ENCODE measurements at places on chromosomes 7 and 10.

DNA sequence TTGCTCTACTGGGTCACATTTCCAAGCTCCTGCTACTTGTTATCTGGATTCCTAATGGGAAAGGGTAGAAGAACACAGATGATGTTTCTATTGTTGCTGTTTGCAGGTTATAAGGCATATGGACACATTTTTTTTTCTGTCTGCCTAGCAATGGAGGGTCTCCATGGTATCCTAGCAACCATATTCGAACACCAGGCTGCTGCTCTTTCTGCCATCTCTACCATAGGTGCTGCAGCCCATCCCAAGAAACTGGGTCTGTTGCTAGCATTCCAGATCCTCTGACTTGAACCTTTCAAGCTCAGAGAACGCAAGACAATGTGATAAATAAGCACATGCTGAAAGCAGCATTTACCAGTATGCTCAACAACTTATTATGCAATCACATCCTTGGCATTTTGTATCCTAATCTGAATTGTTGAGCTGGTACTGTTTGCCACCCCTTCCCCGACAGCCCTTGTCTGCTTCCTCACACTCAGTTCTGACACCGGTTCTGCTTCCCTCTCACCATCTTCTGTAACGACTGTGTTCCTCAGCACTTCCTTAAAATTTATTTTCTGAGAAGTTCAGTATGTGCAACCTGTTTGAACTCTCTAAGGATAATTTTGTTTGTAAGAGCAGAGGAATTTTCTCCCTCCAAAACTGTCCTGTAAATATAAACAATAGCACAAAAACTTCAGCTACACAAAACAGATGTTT is 6.2 kb downstream of the PRKG1 start:
- no peaks in the 10 kb centered on the region for H3K4me1 ChIP-seq
- peaks cover 4% of the 10 kb centered on the region for H3K27me3 ChIP-seq
- H3K36me3 ChIP-seq, result no peaks in the 10 kb centered on the region
- no peak overlapping the region for H3K27ac ChIP-seq

DNA sequence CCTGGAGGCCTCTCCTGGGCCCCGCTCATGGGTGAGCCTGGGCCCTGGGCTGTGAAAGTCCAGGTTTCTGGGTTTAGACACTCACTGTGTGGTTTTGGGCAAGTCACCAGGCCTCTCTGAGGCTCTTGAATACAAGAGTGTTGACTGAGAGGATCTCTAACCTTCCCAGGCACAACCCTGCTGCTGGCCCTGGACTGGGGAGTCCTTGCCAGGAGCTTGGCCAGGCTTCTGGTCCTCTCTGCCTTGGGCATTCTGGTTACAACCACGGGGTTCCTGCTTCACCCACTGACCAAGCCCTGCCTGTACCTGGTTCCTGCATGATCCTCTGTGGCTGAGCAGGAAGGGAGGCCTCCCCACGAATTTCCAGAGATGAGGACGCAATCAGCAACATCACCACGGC is 63.6 kb upstream of the COL13A1 start:
- no peak overlapping the region for H3K4me3 ChIP-seq
- H3K4me1 ChIP-seq, result peaks cover 4% of the 10 kb centered on the region
- H3K27me3 ChIP-seq, result no peaks in the 10 kb centered on the region
- DNase-seq, result no peak

GRCh38 chr10:89853781-89854191 is 152.4 kb downstream of the KIF20B start:
- no peaks in the 10 kb centered on the region for H3K36me3 ChIP-seq
- H3K27me3 ChIP-seq, result no peaks in the 10 kb centered on the region
- no peak for DNase-seq
- H3K4me3 ChIP-seq, result no peak overlapping the region
- H3K27ac ChIP-seq, result no peak overlapping the region

DNA sequence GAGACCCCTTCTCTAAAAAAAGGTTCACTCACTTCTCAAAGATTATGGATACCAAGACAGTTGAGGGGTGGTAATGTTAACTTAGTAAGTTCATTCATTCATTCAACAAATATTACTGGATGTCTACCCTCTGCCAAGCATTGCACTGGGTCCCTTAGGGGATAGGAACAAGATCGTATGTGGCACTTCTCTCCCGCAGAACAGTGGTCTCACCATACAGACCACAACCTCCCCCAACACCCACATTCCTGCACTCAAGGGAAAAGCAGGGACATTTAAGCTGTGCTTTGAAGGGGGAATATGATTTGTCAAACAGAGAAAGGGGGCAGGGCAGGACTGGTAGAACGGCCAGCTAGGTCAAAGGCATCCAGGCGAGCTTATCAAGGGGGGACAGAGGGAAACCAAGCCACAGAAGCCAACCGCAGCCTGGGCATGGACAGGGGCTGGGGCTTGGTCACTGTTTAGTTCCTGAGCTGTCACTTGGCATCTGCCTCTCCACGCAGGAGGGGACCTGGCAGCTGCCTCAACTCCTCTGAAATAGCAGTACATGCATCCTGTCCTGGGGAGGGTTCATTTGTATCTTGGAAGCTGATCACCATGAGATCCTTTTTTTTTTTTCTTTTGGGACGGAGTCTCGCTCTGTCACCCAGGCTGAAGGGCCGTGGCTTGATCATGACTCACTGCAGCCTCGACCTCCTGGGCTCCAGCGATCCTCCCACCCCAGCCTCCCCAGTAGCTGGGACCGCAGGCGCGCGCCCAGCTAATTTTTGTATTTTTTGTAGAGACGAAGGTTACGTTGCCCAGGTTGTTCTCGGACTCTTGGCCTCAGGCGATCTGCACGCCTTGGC is 949 bp upstream of the CLIP2 start:
- H3K4me1 ChIP-seq, result peaks cover 36% of the 10 kb centered on the region
- peak; percentile 91 for DNase-seq
- H3K4me3 ChIP-seq, result peak overlapping the region; percentile 46

- H3K4me1 ChIP-seq, result no peaks in the 10 kb centered on the region
- DNase-seq, result no peak
- no peak overlapping the region for H3K4me3 ChIP-seq
- no peaks in the 10 kb centered on the region for H3K27me3 ChIP-seq
- H3K36me3 ChIP-seq, result no peaks in the 10 kb centered on the region
These were observed 363.7 kb downstream of the DPP6 start for GRCh38 chr7:154415709-154416399.

- H3K4me3 ChIP-seq, result no peak overlapping the region
- no peak overlapping the region for H3K27ac ChIP-seq
- no peaks in the 10 kb centered on the region for H3K27me3 ChIP-seq
- no peaks in the 10 kb centered on the region for H3K36me3 ChIP-seq
- no peaks in the 10 kb centered on the region for H3K4me1 ChIP-seq
These were observed 72.1 kb downstream of the ARMC3 start for GRCh38 chr10:22999942-23000341.

DNA sequence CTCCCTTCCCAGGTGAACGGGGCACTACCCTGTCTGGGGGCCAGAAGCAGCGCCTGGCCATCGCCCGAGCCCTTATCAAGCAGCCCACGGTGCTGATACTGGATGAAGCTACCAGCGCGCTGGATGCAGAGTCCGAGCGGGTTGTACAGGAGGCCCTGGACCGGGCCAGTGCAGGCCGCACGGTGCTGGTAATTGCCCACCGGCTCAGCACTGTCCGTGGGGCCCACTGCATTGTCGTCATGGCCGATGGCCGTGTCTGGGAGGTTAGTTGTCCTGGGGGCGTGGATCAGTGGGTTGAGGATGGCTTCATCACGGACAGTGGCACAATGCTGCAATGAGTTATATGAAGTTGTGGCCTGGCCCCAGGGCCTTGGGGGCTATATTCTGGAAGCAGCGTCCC is 4.4 kb upstream of the ASIC3 start:
- H3K4me3 ChIP-seq, result no peak overlapping the region
- H3K27me3 ChIP-seq, result no peaks in the 10 kb centered on the region
- no peak for DNase-seq
- H3K27ac ChIP-seq, result no peak overlapping the region
- H3K36me3 ChIP-seq, result peaks cover 7% of the 10 kb centered on the region

DNA sequence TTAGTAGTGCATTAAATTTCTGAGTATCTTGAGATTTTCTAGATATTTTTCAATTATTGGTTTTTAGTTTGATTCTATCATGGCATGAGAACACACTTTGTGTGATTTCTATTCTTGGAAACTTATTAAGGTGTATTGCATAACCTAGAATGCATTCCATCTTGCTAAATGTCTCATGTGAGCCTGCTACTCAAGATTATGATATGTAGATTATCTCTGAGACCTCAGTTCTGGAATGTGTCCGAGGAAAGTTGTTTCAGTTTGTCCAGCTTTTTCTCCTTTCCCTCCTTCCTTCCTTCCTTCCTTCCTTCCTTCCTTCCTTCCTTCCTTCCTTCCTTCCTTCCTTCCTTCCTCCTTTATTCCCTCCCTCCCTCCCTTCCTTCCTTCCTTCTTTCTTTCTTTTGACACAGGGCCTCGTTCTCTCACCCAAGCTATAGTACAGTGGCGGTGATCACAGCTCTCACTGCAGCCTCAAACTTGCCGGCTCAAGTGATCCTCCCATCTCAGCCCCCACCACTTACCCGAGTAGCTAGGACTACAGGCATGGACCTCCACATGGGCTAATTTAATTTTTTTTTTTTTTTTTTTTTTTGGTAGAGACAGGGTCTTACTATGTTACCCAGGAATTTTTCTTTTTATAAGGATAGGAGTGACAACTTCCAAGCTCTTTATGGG is 7.6 kb downstream of the ITPRID1 start:
- H3K4me3 ChIP-seq, result no peak overlapping the region
- no peak for DNase-seq

DNA sequence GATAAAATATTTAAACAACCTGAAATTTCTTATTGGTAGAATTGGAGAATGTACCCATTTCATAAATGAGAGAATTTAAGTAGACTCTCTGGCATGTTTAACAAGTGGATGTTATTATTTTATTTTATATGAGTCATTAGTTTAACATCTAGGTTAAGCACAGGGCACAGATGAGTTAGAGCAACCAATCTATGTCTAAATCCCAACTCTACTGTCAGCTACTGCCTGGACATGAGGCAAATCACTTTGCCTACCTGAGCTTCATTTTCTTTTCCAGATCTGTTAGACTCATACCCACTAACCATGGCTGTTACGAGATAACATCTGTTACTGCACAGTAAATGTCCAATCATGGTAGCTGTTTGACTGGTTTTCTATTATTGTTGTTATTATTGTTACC is 251.1 kb downstream of the INHBA start:
- no peaks in the 10 kb centered on the region for H3K4me1 ChIP-seq
- H3K4me3 ChIP-seq, result no peak overlapping the region

- H3K4me1 ChIP-seq, result no peaks in the 10 kb centered on the region
- H3K27me3 ChIP-seq, result no peaks in the 10 kb centered on the region
- no peak overlapping the region for H3K27ac ChIP-seq
- H3K4me3 ChIP-seq, result no peak overlapping the region
These were observed 130.7 kb upstream of the TMEM72 start for GRCh38 chr10:44780426-44780825.

DNA sequence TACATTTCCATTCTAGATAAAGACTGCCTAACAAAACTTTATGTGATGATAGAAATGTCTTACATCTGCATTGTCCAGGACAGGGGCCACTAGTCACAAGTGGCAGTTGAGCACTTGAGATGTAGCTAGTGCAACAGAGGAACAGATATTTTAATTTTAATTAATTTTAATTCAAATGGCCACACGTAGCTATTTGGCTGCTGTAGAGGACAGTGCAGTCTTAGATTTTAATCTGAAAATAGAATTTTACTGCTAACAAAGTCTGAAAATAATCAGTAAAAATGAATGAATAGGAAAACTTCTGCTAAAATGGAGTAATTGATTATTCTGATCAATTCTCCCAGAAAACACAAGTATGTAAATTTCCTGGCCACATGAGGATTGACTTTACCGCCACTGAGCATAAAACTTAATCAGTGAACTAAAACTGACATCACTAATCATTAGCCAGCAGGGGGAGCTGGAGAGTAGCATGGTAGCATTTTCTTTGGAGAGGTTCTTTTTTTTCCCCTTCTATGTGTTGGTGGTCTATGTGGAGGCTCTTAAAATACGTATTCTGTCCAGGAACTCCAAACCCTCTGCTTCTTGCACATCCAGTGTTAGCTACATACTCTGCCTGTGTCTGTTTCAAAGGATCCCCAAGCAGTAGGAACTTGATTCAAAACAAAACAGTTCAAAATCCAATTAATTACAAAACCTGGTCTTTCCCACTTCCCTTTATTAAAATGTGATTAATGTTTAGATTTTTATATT is 52.1 kb downstream of the TSPAN12 start:
- no peak overlapping the region for H3K4me3 ChIP-seq
- peak; percentile 85 for DNase-seq
- H3K27ac ChIP-seq, result no peak overlapping the region
- H3K4me1 ChIP-seq, result no peaks in the 10 kb centered on the region
- H3K36me3 ChIP-seq, result no peaks in the 10 kb centered on the region

GRCh38 chr10:70508912-70509756 is 30.6 kb downstream of the PALD1 start:
- no peaks in the 10 kb centered on the region for H3K27me3 ChIP-seq
- no peak overlapping the region for H3K4me3 ChIP-seq
- H3K4me1 ChIP-seq, result peaks cover 4% of the 10 kb centered on the region
- DNase-seq, result peak; percentile 95

DNA sequence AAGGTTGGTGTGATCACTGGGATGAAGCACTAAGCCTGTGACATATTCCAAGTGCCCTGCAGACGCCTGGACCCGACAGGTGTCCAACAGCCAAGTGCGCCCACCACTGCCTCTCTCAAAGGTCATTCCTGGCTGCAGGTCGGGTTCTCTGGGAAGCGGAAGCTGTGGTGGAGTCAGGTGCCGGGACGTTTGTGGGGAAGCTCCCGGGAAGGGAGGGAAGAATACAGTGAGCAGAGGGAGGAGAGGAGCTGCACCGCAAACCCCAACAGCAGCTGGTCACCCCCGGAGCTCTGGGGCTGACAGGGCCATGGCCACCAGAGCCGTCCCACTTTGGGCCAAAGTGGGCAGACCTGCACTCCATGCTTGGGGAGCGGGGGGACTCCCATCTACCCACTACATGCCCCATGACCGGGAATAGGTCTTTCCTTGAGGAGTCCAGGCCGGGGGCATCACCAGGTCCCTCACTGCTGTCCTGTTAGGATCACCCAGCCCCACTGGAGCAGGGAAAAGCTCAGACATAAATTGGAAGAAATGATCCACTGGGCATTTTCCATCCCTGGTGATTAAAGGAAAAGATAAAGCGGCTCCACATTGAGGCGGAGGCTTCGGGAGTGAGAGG is 84.5 kb upstream of the PPP2R2D start:
- no peaks in the 10 kb centered on the region for H3K36me3 ChIP-seq
- peaks cover 4% of the 10 kb centered on the region for H3K27me3 ChIP-seq
- H3K27ac ChIP-seq, result no peak overlapping the region
- H3K4me1 ChIP-seq, result no peaks in the 10 kb centered on the region

GRCh38 chr7:151456276-151456675 is 16.3 kb upstream of the CRYGN start:
- H3K27me3 ChIP-seq, result no peaks in the 10 kb centered on the region
- DNase-seq, result no peak
- H3K4me1 ChIP-seq, result peaks cover 3% of the 10 kb centered on the region
- no peak overlapping the region for H3K27ac ChIP-seq
- H3K4me3 ChIP-seq, result no peak overlapping the region
- no peaks in the 10 kb centered on the region for H3K36me3 ChIP-seq

GRCh38 chr7:108570146-108570755 is 577 bp downstream of the DNAJB9 start:
- peaks cover 23% of the 10 kb centered on the region for H3K36me3 ChIP-seq
- peak; percentile 69 for DNase-seq
- H3K27ac ChIP-seq, result peak overlapping the region; percentile 98
- H3K4me3 ChIP-seq, result peak overlapping the region; percentile 87
- no peaks in the 10 kb centered on the region for H3K27me3 ChIP-seq

GRCh38 chr7:126720232-126720631 is 532.5 kb downstream of the GRM8 start:
- no peak overlapping the region for H3K4me3 ChIP-seq
- H3K4me1 ChIP-seq, result no peaks in the 10 kb centered on the region
- H3K27me3 ChIP-seq, result no peaks in the 10 kb centered on the region
- DNase-seq, result no peak
